AG08396 (cell line): ENCODE measurements at places on chromosomes 1 and 21.

DNA sequence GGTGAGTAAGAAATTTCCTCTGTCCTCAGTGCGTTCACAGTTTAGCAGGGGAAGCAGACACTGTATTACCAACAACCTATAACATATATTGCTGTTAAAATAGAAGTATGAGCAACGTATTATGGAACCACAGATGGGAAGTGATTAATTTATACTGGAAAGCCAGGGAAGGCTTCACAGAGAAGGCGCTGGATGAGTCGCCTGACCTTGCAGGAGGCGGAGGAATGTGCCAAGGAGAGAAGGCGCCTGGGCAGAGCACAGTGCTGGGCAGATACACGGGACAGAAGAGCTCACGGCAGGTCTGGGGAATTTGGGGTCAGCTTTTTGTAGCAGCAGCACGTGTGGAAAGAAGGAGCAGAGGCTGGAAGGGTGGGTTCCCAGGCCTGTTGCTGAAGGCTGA lies 116.3 kb downstream of the DHRS3 start:
- no peak for DNase-seq

GRCh38 chr1:19623523-19623922 lies 20.6 kb upstream of the NBL1 start:
- DNase-seq: no peak

- no peak for DNase-seq
Observed at GRCh38 chr1:84143796-84144565, at the start of gene PRKACB. PRKACB (plus strand) TSS chr1:84144271; CDS start chr1:84144362, 91 bp downstream.

DNA sequence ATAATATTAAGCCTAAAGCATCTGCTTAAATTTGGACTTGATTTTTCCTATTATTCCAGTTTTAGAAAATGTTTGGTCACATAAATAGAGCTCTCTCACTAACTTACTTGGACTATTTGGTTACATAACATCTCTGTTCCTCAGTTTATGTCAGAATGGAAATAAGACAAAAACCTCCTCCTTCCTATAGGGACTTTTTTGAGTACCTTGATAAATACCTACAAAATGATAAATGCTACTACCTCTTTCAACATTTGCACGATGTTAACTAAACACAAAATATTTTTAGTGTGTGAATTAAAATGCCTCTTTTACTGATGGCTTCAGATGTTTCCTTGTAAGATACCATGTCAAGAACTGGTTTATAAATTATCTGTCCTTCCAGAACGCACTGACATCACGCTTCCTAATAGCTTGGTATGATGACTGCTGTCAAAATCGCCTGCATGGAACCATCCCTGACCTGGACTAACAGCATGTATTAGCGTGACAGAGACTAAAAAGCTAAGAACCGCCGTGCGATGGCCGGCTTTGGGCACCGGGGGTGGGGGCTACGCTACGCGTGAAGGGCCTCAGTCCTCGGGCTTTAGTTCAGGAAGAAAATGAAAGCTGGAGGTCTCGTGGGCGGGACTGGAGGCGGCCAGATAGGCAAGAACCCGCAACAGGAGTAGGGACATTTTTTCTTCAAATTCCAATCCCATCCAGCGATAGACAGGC lies 133.2 kb upstream of the BARHL2 start:
- peak; percentile 39 for DNase-seq

- DNase-seq: peak; percentile 48
Observed at GRCh38 chr1:248924696-248925532, 18.9 kb downstream of the PGBD2 start.

- DNase-seq: peak; percentile 59
Observed at GRCh38 chr1:29209173-29209572, 21.6 kb downstream of the MECR start.

DNA sequence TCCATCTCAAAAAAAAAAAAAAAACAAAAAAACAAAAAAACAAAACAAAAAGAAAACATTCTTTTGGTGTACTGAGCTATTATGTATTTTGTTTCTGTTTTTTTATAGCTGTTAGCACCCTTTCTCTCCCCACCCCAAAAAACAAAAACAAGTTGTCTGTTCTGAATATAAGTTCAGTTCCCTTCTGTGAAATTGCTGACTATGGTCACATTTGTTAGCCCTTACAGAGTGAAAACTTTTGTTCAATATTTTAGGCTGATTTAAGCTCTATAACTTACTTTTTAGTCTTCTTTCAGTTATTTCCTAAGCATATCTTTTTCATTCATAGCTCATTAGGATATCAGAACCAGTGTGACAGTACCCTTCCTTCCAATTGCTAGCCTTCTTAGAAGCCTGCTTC lies 1056.6 kb upstream of the NCAM2 start:
- DNase-seq: no peak

- no peak for DNase-seq
Observed at GRCh38 chr1:108041360-108042142, 76.6 kb upstream of the VAV3 start.

- no peak for DNase-seq
Observed at GRCh38 chr1:62903982-62904855, 120.3 kb downstream of the ATG4C start.

DNA sequence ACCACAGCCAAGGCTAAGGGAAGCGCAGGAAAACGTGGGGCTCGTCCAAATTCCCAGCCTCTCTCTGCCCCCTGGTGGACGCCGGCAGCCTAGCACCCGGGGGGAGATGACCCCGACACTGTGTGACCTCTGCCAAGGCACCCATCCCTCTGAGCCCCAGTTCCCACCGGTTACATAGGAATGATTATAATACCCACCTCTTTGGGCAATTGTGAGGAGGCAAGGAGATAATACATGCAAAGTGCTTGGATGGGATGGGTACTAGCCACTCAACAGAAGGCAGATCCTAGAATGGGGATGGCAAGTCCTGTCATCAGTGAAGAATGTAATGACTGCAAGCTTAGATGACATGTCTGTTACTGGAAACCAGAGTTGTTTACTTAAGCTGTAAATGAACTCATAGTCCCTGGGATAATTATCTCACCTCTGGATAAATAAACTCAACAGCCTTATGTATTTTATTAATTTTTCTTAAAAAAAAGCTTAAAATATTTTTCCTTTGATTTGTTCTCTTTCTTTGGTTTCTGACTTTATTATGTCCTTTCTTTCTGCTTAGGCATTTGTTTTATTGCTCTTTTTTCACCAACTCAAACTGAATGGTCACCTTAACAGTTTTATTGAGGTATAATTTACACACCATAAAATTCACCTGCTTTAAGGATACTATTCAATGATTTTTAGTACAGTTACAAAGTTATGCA lies 11.3 kb upstream of the BMP8B start:
- peak; percentile 87 for DNase-seq

DNA sequence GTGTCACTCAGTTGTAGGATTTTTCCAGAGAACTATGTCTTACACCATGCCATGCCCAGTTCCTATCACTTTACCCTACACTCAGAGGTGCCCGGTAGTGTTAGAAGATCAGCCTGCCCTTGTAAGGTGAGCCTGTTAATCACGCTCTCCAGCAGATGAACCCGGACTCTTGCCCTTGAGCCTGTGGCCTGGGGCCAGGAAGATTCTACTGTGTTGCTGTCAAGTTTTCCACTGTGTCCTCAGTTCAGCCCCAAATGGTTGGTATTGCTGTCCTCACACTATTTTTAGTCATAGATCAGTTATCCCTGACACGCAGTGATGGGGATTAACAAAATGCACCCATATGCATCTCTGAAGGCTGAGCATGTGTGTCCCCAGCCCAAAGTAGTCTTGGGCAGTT lies 105.0 kb upstream of the SPAG17 start:
- DNase-seq: no peak

- no peak for DNase-seq
Observed at GRCh38 chr1:227546598-227547309, 16.6 kb upstream of the ZNF678 start.

DNA sequence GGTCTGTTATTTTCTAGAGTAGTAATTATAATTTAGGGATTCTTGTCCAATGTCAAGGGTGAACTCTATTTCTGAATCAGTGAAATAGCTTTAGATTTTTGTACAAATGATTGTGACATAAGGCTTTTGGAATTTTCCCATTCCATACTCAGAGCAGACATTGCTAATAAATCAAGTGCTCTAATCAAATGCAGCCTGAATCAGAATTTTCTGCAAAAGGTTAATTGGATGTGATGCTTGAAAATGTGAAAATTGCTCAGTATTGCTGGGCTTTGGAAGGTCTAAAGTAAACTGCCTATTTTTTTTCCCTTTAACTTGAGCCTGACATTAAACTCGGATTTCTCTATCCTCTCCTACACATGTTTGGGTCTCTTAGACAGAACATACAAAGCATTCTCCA lies 23.2 kb downstream of the SGIP1 start:
- DNase-seq: no peak

- peak; percentile 95 for DNase-seq
Observed at GRCh38 chr1:7470904-7471638, 300.0 kb upstream of the VAMP3 start.

DNA sequence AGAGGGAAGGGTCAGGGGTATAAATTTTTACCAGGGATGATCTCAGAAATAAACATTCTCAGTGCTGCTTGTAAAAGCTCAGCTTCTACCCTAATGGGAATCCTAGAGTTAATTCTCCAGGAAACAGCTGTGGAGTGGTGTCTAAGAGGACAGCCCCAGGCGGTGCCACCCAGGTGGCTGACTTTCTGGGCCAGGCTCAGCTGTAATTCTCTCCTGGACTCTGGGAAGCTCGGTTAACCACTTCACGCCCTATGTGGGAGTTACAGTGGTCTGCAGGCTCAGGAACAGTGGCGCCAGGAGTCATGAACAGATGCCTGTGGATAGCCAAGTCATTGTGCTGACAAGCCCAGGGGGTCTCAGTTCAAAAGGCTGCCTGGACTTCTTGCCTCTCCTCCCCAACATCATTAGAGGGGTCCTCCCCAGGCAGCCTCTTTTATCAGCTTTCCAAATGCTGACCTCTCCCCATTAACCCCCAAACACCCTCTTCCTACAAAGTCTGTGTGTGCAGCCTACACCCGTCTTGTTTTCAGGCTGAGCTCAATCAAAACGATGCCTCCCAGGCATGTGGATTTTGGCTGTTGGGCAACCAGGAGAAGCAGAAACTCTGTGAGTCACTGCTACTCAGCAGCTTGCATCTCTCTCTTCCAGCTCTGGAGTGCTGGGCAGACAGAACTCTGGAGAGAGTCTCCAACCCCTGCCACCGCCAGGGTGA lies 1.2 kb downstream of the HHIPL2 start:
- peak; percentile 80 for DNase-seq

- no peak for DNase-seq
Observed at GRCh38 chr21:41622831-41623548, 115.0 kb upstream of the TMPRSS2 start.
